ENCODE measurements at places on chromosomes 11 and 22.

DNA sequence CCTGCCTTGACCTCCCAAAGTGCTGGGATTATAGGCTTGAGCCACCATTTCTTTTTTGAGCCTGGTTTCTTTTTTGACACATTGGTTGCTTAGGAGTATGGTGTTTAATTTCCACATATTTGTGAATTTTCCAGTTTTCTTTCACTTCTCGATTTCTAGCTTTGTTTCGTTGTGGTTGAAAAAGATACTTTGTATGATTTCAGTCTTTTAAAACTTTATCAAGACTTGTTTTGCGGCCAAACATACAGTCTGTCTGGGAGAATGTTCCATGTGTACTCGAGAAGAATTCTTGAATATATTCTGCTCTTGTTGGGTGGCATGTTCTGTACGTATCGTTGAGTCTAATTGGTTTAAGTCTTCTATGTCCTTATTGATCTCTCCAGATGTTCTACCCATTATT is 20.8 kb downstream of the SHANK3 start:
- DNase-seq = no peak

- DNase-seq = no peak
Observed at GRCh38 chr11:27386181-27386845, 23.3 kb upstream of the CCDC34 start.

DNA sequence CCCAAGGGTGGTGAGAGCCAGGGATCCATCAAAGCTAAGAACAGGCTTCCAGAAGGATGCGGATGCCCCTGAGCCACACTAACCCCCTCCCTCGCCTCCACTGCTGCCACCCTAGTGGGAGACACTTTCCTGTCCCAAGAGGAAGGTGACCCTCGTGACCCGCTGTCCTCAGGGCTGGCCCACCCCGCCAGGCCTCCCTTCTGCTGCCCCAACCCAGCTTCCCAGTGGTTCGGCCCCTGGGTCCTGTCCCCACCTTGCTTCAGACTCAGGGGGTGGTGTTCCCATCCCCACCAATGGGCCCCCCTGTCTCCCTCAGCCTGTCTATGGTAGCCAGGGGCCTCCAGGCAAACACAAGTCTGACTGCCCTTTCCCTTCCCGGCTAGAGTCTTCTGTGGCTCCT is 6.5 kb upstream of the PICK1 start:
- DNase-seq = no peak

DNA sequence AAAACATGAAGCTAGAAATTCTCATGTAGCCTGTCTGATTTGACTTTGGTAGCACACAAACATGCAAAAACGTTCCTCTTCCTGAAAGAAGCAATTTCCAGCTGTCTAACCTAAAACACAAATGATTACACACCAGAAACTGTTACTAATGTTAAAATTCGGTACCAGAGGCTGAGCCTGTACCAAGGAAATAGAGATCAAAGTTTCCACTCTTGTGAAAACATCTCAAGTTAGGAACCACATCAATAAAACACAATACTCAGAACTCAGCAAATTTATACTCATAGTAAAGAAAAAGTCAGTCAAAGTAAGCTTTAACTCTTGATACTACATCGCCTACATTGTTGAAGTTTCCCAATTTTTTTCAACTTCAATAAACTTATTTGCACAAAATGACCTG is 107.8 kb downstream of the FCHSD2 start:
- no peak for DNase-seq

Measured in stimulated activated CD4-positive, alpha-beta T cell treated with anti-CD3 and anti-CD28 coated beads, Interleukin-12 subunit alpha, Interleukin-12 subunit beta, amount 100 ng/mL, for 48 hours (primary cell).